ENCODE measurements at places on chromosomes 16 and 17.

DNA sequence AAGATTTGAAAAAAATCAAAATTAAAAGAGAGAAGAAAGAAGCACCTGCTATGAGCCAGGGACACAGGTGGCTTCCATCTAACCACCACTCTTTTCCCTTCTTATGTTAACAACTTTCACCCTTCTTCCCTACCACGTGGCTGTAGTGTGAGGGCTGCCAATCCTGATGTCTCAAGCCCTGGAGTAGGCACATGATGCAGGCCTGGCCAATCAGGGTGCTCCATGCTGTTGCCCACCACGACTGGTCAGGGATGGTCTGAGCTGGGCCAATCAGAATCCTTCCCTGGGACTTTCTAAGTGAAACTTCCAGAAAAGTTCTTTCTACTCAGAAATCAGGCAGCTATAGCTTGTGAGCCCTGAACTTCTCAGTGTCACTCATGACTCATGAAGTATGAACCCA is 140.7 kb downstream of the SDK2 start:
- no peak for DNase-seq

- DNase-seq, result no peak
Measured at GRCh38 chr16:11738742-11739544, 3.7 kb downstream of the TXNDC11 start.

DNA sequence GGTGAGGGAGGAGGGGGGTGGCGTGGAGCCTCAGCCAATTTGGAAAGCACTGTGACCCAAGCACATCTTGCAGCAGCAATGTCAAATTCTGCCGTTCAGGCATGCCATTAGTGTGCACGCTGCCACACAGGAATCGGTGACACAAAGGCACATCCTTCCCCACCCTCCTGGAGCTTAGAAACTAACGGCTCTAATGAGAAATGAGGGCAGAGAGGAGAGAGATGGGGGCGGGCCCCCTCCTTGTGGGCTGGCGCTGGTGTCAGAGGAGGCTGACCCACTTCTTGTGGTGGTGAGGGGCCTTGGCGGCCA is 94.8 kb downstream of the RTN4RL1 start:
- DNase-seq, result no peak

GRCh38 chr16:69106491-69107315 is 1.2 kb downstream of the HAS3 start:
- no peak for DNase-seq

- no peak for DNase-seq
Measured at GRCh38 chr16:29927070-29927905, 1.3 kb upstream of the KCTD13 start.

DNA sequence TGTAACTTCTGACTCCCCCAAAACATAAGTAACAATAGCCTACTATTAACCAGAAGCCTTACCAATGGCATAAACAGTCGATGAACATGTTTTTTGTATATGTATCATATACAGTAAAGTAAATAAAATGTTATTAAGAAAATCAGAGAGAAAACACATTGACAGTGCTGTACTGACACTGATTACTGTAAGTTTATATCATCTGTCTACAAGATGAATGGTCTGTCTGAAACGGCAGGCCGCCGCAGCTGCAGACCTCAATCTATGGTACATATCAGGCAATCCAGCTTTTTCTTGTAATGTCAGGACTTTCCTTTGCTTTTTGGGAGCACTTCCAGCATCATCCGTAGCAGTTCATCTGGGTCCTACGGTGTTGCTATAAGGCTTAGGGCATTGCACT is 44.2 kb upstream of the RPH3AL start:
- DNase-seq, result no peak

GRCh38 chr16:3467921-3468320 is 24.4 kb downstream of the NAA60 start:
- no peak for DNase-seq

DNA sequence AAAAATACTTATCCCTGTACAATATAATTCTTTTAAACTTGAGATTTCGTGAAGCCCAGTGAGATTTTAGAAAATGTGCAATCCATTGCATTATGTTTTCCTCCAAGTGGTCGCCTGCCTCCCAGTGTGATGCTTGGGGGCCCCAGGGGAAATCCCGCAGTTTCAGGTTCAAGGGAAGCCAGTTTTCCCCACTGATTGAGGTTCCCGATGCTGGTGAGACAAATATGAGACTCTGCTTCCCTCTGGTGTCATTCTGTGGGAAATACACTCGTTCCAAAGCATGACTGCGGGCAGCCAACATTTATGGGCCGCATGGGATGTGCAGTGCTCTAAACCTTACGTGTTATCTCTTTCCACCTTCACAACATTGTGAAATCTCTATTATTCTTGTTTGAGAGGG is 200.8 kb downstream of the PRKCB start:
- DNase-seq, result peak; percentile 35

- no peak for DNase-seq
Measured at GRCh38 chr16:31886227-31886626, 12.6 kb downstream of the ZNF267 start.

- DNase-seq, result no peak
Measured at GRCh38 chr17:81706232-81706611, 3.1 kb downstream of the MRPL12 start.

GRCh38 chr17:45127548-45128300 is 4.6 kb downstream of the PLCD3 start:
- no peak for DNase-seq

DNA sequence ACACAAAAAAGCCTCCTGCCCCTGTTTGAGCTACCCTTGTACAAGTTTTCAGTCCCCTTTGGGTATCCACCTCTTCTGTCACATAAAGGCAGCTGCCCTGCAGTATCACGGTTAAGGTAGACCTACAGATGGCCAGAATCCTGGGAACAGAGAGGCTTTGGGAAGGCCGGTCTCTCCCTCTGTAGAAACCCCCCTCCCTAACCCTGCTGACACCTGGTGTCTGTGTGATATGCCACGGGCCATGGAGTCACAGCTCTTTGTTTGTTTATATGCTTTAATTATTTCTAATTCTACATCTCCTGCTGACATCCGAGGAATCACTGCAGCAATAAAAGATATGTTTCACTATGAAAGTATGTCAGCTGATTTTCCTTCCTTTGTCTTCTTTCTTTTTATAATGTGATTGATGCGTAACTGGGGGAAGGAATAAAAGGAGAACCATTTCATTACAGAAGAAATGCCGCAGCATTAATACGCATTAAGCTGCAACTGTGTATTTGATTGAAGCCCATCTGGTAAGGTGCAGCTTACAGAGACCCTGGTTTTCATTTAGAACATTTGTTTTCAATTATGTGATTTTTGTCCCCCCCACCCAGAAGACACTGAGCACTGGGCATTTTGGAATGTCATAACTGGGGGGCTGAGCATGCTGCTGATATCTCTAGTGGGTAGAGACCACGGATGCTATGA is 142.1 kb downstream of the SLC39A11 start:
- no peak for DNase-seq

DNA sequence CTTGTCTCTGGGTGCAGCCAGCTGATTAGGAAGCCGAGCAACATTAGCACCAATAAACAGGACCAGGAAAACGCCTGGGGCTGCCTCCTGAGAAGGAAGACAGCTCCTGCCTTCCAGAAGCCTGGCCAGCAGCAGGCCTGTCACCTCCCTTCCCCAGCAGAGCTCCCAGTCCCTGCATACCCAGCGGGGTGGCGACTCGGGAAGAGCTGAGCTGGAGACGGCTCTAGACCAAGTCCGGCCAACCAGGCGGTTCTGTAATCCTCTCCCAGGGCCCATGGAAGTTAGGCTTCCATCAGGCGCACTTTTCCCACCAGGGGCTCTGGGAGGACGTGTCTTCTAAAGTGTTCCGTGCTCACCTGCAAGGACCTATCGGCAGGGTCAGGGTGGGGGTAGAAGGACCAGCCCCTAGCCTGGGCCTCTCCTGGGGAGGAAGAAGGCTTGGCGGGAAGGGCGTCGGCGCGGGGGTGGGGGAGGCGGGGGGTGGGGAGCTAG is 12.0 kb upstream of the CLUH start:
- DNase-seq, result no peak

DNA sequence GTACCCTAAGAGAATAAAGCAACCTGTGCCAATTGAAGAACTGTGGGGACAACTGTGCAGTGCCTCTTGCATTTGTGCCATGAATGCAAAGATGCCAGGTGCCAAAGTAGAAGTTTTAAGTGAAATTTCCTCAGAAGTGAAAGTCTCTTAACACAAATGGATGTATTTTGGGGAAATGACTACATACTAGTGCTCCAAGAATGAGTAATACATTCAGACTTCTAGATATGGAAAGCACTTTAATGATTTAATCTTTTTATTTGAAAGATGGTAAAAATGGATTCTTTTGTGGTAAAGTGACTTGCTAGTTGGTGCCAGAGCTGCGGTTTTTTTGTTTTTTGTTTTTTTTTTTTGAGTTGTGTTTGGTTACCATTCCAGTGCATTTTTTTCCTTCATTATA is 15.0 kb downstream of the UTP18 start:
- no peak for DNase-seq

GRCh38 chr16:10181196-10182162 is 749 bp downstream of the GRIN2A start:
- peak; percentile 68 for DNase-seq
